ENCODE measurements at places on chromosomes 2 and 18.

- no peak for DNase-seq
Observed at GRCh38 chr18:9900699-9901098, 13.1 kb upstream of the VAPA start.

DNA sequence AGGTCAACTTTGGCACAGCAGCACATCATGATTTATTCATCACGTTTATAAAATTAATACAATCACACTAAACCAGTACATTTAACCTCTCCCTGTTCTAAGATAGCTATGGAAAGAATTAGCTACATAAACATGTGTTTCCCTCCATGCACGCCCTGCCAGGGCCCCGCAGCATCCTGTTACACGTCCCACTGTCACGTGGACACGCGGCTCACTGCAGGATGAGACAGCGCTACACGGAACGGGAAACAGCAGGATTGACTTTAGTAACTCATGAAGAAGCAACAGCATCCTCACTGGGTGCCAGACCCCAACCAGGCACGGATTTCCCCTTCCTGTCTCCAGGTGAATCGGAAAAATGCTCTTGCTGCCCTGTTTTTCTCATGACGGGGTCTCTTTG is 30.9 kb upstream of the SALL3 start:
- no peak for DNase-seq

DNA sequence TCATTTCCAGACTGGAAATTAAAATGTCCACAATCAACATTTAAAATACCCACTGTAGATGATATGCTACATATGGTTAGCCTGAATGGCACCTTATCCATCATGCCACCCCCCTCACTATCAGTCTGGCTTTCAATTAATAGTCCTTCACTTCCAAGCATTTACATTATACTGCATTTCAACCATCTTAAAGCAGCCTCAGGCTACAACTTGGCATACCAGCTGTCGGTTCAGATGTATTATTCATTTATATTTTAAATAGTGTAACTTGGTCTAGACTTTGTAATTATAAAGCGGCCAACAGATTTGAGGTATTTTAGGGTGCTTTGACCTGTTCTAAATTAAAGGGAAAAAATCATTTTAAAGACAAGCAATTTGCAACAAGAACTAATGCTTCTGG is 2.6 kb downstream of the GCG start:
- no peak for DNase-seq

GRCh38 chr2:191083540-191083939 is 67.3 kb downstream of the STAT4 start:
- DNase-seq, result no peak

DNA sequence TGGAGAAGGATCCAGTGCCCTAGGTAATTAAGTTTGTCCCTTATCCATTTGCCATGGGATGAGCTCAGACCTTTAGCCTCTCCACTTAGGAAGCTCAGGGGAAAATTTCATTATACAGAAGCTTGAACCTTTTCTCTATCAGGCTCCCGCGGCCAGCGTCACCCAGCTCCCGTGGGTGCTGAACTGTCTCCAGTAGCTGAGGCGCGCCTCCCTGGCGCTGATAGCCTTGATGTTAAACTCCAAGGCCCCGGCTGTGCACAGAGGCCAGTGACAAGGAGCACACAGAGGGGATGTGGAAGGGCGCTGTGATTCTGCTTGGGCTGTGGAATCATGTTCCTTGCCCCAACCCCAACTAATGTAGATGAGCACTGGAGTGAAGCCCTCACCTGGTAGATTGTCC is 50.8 kb downstream of the NRP2 start:
- DNase-seq, result no peak

GRCh38 chr2:108145557-108146326 is 94.0 kb upstream of the SULT1C3 start:
- no peak for DNase-seq

- no peak for DNase-seq
Observed at GRCh38 chr18:2103299-2103698, 468.0 kb downstream of the METTL4 start.

DNA sequence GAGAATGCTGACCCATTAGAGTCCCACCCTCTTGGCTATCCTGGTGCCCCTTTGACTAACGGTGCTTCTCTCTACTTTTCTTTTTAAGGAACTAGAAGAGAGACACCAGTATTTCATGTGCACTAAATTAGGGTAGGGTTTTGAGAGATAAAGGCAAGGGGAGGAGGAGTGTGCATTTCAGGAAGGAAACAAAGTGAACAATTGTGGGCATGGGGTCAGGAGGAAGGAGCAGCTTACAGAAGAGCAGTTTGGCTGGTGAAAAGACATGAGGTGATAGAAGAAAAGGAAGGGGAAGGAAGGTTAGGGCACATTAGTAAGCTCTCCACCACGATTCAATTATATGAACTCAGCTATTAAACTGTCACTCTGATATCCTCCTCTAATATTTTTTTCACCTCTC is 105.8 kb upstream of the CTAGE1 start:
- no peak for DNase-seq

- no peak for DNase-seq
Observed at GRCh38 chr2:101844055-101844635, 146.6 kb downstream of the MAP4K4 start.

DNA sequence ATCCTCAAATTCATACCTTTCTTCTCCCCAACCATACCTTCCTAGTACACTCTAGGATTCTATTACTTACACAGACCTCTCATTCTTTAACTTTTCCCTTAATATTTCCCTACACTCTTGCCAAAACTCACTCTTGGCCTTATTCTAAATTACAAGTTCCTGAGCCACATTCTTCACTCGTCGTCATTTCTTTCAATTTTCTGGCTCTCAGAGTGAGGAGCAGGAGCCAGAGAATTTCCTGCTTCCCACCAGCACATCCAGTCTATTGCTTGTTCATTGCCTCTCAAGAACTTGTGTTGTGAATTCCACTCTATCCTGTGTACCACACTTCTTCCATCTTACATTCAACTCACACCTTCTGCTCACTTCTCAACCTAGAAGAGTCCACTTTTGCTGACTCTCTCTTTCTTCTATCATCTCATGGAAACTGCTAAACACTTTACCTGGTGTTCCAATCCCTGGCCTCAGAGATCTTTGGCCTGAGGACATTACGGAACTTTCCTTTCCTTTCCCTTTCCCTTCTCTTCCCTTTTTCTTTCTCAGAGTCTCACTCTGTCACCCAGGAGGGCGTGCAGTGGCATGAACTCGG is 171.6 kb downstream of the PLCL1 start:
- DNase-seq, result no peak

- DNase-seq, result no peak
Observed at GRCh38 chr2:232979871-232980461, 33.1 kb downstream of the NGEF start.

DNA sequence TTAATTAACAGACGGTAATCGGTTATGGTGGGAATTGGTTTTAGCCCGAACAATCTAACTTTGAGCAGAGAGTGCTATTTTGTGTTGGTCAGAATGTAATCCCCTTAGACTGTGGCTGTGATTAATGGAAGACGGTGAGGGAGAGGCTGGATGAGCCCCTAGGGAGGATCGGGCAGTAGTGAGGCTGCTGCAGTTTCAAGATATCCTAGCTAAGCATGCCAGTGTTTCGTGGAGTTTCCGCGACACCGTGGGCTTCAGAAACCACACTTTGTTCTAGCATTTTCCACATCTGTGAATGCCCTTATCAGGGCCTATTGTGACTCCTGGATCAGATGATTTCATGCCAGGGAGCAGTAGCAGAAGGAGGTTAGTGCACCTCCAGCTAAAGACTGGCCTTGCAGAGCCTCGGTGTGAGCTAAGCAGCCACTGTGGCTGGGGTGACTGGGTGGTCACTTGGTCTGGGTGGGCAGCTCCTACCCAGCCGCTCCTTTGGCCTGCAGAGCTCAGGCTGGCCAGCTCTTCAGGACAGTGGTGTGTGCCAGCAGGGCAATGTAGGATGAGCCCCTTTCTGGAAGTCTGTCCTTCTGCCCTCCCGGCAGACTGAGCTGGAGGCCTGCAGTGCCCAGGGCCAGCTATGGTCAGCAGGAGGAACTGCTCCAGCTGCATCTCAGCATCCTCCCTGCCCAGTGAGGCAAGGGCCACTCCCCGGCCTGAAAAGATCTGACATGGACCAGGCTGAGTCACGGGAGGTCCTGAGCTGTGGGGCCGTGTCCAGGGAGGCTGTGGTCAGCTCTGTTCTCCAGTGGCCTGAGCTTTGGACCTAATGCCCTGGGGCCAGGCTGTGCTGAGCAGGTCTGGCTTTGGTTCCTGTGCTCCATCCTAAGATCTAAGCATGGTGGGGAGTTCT is 142.6 kb upstream of the GPC1 start:
- no peak for DNase-seq

DNA sequence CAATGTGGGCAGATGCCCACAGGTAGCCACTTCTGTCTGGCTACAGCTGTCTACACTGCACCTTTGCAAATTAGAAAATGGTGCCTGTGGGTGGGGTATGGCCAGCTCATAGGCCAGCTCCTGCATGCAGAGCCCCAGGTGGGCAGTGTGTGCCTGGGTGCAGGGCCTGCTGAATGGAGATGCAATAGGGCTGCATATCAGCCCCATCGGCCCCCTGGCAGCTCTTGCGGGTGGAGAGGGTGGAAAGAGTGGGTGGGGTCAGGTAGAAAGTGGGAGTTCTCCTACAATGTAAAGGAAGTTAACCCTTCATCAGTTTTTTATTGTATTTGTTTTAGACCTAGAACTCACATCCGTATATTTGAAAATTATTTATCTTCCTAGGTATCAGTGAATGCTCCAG is 37.1 kb downstream of the FBLN7 start:
- DNase-seq, result no peak

DNA sequence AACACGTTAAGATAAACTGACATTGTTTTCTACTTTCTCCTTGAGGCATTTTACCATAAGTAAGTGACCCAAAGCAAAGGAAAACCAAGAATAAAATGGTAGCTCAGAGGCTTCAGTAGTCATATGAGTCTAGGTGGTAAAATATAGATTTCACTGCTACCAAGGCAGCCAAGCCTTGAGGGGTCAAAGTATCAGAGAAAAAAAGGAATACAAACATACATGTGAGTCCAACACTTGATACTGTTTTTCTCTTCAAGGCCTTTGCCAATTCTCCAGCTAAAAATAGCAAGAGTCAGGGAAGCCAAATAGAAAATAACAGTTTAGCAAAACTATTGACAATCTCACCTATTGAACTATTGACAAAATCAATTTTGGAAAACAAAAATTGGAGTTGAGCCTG is 925.9 kb downstream of the BCL11A start:
- DNase-seq, result no peak

DNA sequence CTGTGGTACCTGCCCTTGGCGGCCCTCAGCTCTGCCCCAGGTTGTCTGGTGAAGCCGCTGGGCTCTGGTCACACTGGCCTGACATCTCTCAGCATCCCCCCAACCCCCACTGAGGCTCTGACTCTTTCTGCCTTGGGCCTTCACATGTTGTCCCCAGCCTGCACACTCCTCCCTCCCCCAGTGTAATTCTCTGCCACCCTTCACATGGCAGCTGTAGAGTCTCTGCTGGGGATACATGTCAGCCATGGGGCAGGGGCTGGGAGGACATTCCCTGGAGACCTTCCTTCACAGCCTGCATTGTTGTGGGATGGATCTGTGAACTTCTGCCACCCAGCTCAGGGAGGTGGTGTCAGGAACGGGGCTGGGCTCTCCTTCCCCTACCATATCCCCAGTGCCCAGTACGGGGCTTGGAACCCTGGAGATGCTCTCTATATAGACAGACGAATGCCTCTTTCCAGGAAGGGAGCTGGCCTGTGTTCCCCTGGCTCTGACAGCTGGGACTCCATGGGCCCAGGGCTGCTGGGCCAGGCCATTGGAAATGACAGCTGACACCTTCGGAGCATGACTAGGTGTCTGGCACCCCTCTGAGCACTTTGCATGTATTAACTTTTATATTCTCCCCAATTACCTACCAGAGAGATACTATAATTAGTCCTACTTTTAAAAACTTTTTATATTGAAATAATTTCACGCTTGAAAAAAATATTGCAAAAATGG is 151.5 kb downstream of the INHBB start:
- no peak for DNase-seq

DNA sequence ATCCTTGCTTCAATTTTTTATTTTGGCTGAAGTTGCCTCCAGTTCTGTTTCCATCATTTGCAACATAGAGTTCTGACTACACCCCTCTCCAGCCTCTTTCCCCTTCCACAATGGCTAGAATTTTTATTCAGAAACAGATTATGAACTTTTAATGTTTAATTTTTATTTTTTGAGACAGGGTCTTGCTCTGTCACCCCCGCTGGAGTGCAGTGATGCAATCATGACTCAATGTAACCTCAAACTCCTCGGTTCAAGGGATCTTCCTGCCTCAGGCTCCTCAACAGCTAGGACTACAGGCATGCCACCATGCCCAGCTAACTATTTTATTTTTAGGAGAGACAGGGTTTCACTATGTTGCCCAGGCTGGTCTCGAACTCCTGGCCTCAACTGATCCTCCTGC is 2.8 kb downstream of the NTSR2 start:
- no peak for DNase-seq

DNA sequence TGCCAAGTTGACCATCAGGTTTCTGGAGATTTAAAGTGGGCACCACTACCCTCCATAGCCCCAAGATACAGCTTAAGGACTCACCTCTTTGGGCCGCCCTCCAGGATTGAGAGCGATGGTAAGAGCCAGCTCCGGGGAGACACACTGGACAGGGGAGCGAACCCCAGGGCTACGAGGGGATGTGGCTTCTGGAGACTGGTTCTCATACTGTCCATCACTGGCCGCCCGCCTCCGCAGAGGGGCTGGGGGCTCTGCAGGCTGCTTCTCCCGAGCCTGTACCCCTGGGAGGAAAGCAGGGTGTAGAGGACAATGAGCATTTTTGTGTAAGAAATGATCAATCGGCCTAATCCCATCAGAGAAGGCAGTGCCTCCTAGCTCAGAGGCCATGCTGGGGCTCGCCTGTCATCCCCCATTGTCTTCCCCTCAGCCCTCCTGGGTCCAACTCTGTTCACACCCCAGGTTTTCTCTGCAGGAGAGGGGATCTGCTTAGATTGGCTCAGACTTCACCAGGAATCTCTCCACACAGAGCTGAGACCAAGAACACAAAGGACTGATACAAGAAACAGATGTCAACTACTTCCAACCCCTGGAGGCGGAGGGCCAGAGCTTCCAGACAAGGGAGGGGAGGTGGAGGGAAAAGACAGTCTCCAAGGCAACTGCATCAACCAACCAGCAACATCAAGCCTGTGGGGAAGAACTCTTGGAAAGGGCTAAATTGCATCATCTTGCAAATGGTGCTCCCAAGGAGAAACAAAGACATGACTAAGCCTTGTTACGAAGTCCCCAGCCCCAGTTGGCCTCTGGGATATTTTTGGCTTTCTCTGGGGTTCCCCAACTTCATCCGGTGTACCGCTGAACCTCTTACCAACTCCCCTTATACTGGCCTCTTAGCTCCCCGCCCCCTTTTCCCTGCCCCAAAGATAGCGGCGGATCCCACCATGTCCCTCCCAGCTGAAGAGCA is 166.6 kb downstream of the TNS1 start:
- no peak for DNase-seq

- DNase-seq, result no peak
Observed at GRCh38 chr18:6476190-6476589, 61.5 kb upstream of the L3MBTL4 start.

DNA sequence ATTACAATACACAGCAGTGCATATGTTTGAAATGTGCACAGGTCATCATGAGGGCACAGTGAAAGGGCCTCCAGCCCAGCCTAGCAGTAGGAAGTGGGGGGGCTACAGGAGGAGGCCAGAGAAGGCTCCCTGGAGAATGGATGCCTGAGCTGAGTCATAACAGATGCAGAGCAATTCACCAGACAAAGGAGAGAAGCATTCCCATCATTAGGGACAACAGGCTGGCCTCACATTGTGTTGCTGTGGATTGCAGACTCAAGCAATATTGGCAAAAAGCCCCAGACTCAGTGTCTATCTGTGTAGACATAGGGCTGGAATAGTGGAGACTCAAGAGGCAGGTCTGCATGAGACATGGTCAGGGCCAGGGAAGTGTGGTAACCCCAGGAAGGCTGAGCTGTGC is 329.9 kb downstream of the DLGAP1 start:
- no peak for DNase-seq
